ENCODE measurements at places on chromosomes 3 and 15. TPM values are rescaled to one million over a fixed set of nuclear protein-coding genes. Genes with fewer than 3 reads are reported as not detected.

The GUCA1C gene
- not detected for total RNA-seq

GRCh38 chr3:197329382-197329781 is 31.0 kb upstream of the DLG1 start:
- no peak for ATAC-seq

The TNFAIP8L3 gene
- 7.3 TPM for total RNA-seq

GRCh38 chr3:25597535-25598101 is 67.1 kb downstream of the TOP2B start:
- no peak for ATAC-seq

DNA sequence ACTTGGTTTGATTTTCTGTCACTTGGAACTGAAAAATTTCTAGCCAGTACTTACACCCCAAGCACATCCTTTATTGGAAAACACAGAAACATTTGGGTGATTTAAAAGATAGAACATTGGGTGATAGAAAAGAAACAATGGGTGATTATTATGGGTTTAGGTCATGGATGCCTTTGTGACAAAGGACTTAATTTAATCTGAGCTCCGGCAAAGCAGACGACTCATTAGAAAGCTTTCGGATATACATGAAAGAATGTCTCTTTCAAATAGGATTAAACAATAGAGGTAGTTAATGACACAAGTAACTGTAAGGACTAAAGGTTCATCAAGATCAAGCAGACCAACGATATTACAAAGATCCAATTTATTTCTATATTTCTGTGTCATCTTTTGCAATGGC is 37.3 kb upstream of the CNTN4 start:
- no peak for ATAC-seq

- peak; percentile 39 for ATAC-seq
Measured at GRCh38 chr15:91412138-91412928, 312.3 kb downstream of the SV2B start.

GRCh38 chr3:195075941-195076875 is 194.8 kb downstream of the XXYLT1 start:
- no peak for ATAC-seq

The SLC9A9 gene
- 14.6 TPM for total RNA-seq

GRCh38 chr3:146050691-146051090 is 110.3 kb downstream of the PLOD2 start:
- no peak for ATAC-seq

DNA sequence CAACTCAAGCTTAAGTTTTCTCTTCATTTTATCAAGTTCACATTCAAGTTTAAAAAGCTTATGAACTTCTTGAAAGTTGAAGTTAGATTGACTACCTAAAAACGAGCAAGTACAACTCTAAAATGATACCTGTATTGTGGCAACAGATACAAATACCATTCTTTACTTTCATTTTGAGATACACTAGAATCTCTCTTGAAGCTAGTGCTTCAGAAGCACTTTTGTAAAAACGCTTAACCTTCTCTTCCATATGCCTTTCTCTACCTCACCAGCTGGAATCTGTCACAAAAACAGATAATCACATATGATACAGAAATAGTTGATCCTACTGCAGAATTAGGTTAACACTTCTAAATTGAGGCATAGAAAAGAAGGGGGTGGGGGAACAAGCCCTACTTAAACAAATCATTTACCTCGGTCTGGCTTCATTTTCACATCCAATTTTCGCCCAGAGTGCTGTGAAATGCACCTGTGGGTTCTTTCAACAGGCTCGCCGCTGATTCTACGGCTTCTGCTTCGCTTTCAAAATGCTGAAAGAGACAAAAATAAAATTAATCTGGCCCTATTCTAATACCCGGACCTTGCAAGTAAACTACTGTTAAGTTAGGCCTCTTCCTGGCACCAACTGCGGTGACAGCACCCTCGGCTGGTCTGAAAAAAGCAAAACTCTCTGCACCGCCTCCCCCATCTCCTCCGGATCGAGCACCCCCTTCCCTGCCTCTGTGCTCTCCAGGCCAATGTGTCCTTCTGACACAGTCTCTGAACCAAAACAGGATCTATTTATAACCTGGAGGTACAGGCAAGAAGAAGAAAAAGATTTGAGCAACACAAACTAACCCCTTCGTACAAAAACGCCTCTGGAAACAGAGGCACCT is 1.4 kb downstream of the ATOSA start:
- peak; percentile 48 for ATAC-seq

The CACNA2D3 gene
- total RNA-seq: 7.0 TPM

The GOLGA8T gene
- not detected for total RNA-seq

DNA sequence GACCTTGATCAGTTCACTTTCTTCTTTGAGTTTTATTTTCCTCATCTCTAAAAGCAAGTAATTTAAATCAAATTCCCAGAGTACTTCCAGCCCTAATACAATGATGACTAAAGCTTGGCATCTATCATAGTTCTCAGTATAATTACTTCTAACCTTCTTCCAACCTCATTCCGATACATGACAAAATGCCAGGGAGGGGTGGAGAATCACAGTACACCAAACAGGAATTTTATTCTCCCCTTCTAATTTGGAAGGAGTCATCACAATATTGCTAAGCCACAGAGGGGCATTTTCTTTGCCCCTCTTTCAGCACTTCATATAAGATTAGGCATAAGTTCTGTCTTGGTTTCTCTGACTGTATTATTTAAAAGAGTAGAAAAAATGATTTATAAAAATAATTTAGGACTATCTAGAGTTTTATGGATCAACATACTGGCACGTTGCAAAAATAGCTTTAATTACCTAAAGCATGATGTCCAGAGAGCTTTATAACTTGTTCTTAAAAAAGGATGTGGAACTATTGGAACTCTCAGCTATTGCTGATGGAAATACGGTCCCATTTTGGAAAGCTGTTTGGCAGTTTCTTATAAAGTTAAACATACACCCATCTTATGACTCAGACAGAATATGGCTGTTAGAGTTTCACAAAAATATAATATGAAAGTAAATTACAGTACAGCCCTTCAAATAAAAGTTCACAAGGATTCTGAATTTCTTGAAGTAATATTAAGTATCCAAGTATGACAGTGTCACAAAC is 86.9 kb upstream of the UBE2E2 start:
- ATAC-seq: no peak

The LXN gene
- total RNA-seq: 8.4 TPM

DNA sequence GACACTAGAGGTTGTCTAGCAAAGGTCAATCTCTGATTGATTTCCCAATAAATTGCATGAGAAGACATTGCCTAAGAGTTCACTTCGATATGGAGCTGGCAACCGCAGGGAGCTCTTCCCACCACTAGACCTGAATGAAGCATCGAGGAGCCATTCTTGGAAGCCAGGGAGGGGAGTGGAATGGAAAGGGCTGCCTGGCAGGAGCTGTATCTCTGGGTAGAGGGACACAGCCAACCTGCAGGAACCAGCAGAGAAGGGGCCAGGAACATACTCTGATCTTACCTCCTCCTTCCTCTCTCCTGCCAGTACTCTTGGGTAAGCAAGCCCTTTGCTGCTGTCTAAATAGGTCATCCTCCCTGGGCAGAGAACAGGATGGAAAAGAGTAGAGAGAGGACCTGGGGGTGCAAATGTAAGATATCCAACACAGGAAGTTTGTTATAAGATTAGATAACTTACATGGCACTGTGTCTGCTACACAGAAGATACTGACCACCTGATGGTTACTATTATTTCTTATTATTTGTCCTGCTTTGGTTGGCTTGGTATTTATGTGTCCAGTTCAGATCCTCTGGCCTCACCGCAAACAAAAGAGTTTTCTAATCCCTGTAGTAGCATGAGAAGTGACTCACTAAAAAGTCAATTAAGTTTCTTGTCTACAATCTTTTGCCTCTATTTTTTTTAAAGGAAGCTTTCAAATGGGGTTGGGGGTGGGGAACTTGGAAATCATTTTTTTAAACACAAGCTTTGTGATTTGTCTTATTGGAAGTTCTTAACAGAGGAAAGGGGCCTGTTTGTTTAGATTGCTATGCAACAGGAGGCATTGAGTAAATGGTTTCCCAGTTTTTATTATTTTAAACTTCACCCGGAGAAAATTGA is 156.7 kb upstream of the TSC22D2 start:
- no peak for ATAC-seq

The RHO gene
- not detected for total RNA-seq

DNA sequence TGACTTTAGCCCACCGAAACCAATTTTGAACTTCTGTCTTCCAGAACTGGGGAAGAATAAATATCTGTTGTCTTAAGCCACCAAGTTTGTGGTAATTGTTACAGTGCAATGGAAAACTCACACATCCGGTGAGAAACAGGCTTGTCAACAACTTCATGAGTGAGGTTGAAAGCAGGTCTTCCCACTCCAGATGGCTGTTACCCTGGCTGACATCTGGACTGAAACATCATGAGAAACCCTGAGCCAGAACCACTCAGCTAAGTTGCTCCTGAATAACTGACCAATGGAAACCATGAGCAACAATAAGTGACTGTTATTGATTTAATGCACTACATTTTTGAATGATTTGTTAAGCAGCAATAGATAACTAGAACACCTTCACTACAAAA is 10.3 kb downstream of the ACSBG1 start:
- peak; percentile 42 for ATAC-seq

DNA sequence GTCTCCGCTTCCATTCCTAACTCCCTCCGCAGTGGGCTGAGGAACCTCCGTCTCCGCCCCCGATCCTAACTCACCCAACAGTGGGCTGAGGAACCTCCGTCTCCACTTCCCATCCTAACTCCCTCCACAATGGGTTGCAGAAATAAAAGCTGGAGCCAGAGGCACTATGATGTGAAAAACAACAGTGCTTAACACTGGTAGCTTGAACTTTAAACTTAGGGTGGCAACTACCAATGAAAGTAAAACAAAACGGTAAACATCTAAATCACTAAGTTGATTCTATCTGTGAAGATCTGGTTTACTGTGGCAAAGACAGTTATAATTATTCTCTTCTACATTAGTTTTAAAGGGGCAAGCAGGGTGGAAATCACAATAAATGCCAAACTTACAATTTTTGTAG is 25.9 kb upstream of the GP5 start:
- no peak for ATAC-seq

DNA sequence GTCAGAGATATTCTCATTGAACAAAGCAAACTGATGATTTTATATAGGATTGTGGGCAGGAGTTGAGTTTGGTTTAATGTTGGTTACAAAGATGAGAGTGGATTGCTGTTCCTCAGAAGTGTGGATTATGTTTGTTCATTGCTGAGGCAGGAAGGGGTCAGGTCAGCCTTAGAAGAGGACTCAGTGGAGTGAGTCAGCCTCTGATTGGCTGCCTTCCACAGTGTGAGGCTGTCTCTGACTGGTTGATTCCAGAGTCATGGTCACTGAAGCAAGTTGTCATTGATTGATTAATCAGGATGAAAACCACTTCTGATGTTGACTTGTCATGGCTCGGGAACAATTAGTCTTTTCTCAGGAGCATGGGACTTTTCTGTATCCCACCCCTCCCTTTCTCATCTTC is 36.2 kb downstream of the KBTBD12 start:
- ATAC-seq: peak; percentile 84

The TMC3 gene
- not detected for total RNA-seq

The CASR gene
- not detected for total RNA-seq

DNA sequence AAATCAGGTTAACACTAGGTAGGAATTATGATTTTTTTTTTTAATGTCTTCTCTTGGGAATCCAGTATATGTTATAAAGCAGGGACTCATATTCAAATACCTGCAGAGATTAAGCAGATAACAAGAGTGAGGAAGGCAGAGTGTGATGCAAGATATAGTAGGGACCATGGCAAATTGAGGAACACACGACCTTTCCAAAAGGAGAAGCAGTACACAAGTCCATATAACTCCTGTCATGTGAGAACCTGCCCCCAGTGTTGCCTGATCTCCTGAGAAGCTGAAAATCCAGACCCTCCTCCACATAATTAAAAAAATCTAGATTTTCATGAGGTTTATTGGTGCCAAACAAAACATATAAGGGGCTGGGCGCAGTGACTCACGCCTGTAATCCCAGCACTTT is 3.6 kb downstream of the RFC4 start:
- ATAC-seq: no peak

- ATAC-seq: peak; percentile 49
Measured at GRCh38 chr15:94263341-94264273, 32.2 kb downstream of the MCTP2 start.

The LTF gene
- total RNA-seq: 108 TPM

GRCh38 chr3:183533412-183534132 is 21.9 kb downstream of the KLHL6 start:
- no peak for ATAC-seq

DNA sequence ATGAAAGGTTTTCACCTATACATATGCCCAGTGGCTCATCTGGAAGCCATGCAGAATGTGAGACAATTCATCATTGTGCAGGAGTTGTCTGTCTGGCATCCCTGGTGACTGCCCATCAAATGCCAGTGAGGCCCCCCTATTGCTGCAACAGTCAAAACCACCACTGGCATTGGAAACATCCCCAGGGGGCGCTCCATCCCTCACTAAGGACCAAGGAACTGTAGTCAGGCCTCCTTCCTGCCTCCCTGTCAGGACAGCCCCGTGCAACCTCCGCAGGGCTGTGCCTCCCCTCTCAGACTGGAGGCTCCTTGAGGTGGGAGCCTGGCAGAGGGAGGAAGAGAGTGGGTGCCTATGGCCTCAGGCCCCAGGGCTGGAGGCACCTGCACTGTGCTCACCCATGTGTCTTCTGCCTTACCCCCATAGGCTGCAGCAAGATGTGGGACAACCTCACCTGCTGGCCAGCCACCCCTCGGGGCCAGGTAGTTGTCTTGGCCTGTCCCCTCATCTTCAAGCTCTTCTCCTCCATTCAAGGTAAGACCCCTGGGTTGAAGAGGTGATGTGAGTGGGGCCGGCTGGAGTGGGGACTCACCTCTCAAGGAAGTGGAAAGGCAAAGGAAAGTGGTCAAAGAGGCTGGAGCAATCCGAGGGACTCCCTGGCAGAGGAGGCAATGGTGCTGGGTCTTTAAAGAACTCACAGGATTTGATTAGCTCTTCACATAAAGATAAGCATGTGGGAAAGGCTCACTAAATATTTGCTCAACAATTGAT is 16.5 kb downstream of the VIPR1 start:
- ATAC-seq: no peak

DNA sequence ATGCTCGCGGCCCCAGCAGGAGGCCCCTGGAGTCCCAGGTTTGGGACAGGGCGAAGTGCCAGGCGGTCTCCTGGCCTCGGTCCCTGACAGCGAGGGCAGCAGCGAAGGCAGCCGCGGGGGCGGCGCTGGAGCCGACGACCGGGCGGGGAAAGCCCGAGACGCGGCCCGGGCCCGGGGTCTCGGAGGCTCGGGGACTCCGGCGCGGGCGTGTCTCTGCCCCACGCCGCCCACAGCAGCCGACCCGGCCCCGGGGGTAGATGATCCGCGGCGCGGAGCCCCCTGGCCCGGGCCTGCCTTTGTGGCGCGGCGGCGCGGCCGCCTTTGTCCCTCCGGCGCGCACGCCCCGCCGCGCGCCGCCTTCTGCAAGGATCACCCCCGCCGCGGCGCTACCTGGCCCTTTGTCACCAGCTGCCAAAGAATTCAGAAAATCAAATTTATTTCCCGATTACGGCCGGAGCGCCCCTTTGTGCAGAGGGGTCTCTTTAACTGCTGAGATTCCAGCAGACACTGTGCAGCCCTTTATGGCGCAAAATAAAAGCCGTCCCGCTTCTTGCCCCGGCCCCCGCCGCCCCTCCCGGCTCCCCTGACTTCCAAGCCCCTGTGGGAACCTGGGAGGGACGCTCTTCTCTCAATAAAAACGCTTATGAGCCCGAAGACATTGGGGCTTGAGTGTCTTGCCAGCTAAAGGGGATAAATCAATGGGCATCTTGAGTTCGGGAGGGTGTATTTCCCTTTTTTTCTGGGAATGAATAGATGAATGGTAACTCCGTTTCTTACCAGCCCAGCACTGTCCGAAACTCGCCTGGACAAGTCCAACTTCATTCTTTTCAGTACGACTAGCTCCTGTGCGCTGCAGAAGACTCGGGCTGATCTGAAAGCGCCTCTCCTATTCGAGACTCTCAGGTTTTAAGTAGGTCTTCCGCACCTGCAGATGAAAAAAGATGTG is 68.4 kb downstream of the HES1 start:
- peak; percentile 37 for ATAC-seq

The GPR176 gene
- 0.40 TPM for total RNA-seq
